Pericardium fibroblast (primary cell): ENCODE measurements at places on chromosomes 2 and 18. TPM values are rescaled to one million over a fixed set of nuclear protein-coding genes. Genes with fewer than 3 reads are reported as not detected.

The PIEZO2 gene
- total RNA-seq: 2.6 and 7.0 TPM in 2 replicates

The NAPG gene
- 13.5 and 25.6 TPM in 2 replicates for total RNA-seq

The KCNS3 gene
- total RNA-seq: 1.2 TPM in 1 of 2 replicates, not detected in the other

The SPEG gene
- total RNA-seq: 22.5 and 32.4 TPM in 2 replicates

The MEP1B gene
- not detected in 2 replicates for total RNA-seq

The HNMT gene
- total RNA-seq: 17.0 and 39.7 TPM in 2 replicates

The ANKRD29 gene
- 0.82 and 1.7 TPM in 2 replicates for total RNA-seq

The LYG2 gene
- not detected in 2 replicates for total RNA-seq

The IL36RN gene
- total RNA-seq: not detected in 2 replicates
